ENCODE measurements at places on chromosomes 2 and 18.

DNA sequence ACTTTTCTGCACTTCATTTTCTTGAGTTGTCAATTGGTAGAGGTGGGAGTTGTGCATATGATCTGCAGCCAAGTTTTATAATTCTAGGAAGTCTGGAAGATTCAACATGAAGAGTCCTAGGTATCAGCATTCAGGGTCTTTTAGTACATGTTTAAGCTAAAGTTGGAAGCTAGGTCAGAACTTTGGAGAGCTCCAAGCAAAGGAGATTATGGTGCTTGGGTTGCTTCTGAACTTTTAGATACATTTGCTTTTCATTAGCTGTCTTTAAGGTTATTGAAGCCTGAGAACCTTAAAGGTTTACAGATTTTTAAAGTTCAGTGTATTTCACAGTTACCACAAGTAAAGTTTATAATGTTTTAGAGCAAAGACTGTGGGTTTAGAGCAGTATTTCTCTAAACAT lies 85.5 kb downstream of the EPC2 start:
- no peak for DNase-seq

DNA sequence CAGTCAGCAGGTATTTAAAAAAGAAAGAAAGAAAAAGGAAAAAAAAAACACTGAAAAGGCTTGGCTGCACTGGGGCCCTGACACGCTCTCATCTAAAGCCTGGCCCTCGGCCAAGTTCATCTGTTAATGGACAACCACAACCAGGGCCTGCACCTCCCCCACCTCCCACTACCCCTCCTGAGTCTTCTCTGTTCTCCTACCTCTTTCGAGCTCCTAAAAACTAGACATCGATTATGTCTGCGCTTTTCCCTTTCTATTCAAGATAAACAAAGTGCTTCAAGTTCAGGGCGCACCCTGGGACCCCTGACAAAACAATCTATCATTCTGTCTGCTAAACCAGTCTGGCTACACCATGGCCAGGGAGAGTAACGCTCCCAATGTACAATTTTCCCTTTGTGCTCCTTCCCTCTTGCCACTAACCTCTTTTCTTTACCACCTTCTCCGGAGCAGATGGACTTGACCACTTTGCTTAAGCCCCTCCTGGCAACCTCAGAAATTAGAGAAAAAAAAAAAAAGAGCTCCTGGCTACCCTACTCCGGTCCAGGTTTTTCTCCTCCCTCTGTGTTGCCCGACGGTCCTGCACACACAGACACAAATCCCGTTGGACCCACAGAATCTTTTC lies 22.7 kb downstream of the BCL11A start:
- peak; percentile 60 for DNase-seq

DNA sequence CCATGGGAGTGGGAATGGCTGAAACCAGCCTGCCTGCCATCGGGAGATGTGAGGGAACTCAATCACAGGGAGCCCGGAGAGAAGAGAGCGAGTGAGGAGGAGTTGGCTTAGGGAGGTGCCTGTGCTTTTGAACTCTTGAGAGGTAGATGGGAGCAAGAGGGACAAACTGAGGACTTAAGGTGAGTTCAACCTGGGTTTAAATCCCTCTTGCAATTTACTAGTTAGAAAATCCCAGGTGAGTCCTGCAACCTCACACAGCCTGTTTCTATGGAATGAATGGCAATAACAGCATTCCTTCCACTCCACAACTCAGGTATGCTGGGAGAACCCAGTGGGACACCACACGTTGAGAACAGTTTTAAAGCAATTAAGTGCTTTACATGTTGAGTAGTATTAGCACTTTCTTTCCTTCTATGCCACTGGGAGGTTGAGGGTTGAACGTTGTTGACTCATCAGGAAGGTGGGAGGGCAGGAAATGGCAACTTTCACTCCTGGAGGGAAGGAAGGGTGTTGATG lies 57.3 kb downstream of the VIT start:
- no peak for DNase-seq

- no peak for DNase-seq
Observed at GRCh38 chr2:48715042-48715899, 40.3 kb downstream of the LHCGR start.

DNA sequence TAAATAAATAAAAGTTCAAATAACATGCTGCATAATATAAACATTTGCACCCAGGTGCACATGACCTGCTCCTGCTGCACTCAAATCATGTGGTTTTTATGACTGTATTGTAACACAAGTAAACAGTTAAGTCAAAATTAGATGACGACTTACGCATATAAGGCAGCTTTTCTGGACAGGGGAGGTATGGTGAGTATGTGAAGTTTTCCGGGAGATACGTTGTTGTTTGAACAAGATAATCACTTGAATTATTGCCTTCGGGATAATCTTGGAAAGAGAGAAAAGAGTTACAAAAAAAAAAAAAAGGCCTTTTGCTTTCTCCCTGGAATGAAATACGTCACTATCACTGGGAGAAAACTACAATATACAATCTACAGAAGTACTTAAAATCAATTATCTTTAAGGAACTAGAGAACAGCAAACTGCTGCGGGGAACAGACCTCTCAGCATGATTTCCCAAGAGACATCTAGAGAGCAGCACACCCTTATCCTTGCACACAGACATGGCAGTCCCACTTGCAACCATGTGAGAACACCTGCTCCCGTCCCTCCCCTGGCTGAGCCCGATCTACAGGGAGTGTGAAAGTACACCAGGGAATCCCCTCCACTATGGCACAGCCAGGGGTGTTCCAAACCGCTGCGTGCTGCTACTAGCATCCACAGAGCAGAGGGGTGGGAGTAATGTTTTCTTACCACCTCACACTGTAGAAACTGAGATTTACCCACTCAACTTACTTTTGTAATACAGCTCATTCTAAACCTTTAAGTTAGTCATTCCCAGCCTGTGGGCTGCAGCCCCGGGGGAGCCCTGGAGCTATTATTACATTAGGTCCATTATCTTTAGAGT lies 26.3 kb downstream of the B4GALT6 start:
- DNase-seq, result no peak

GRCh38 chr18:48940854-48941611 lies 9.7 kb downstream of the SMAD7 start:
- no peak for DNase-seq

GRCh38 chr2:144517866-144518747 lies 1.8 kb downstream of the ZEB2 start:
- DNase-seq, result peak; percentile 48

DNA sequence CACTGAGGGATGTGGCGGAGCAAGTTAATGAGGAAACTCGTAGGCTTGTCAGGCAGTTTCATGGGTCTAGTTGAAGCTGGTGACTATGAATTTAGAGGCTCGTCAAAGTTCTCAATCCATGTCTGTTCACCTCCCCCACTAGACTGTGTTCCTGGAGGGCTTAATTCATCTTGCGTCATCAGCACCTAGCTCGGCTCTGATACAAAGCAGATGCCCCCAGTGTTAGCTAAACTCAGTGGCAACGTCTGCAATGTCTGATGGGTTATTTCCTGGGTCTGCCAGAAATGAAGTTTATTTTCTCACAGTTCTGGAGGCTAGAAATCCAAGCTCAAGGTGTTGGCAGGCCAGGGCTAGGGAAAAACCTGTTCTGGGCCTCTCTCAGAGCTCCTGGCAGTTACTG lies 140.6 kb downstream of the PID1 start:
- no peak for DNase-seq
